ENCODE measurements at places on chromosomes 4 and X.

- peaks cover 8% of the 10 kb centered on the region for H3K36me3 ChIP-seq
- DNase-seq, result no peak
- no peaks in the 10 kb centered on the region for H3K27me3 ChIP-seq
- no peaks in the 10 kb centered on the region for H3K4me1 ChIP-seq
- H3K27ac ChIP-seq, result no peak overlapping the region
Observed at GRCh38 chr4:26766141-26766540, 94.5 kb upstream of the STIM2 start.

DNA sequence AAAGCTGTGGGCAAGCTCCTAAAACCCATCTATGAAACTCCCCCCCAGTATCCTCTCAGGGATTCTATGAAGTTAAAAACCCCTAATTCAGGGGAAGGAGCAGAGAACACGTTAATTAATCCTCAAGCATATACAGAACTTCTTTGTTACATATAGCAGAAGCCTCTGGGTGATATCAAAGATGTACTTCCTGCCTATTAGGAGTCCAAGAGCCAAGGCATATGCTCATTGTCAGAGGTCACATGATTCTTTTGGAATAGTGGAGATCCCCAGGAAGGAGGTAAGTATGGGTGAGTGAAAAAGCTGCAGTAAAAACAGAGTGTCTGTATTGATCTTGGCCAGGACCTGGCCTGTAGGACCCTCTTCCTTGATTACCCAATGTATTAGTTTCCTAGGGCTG lies 2.9 kb upstream of the SPARCL1 start:
- H3K4me1 ChIP-seq, result peaks cover 19% of the 10 kb centered on the region
- no peak overlapping the region for H3K4me3 ChIP-seq
- H3K27ac ChIP-seq, result no peak overlapping the region
- no peaks in the 10 kb centered on the region for H3K27me3 ChIP-seq
- DNase-seq, result no peak

DNA sequence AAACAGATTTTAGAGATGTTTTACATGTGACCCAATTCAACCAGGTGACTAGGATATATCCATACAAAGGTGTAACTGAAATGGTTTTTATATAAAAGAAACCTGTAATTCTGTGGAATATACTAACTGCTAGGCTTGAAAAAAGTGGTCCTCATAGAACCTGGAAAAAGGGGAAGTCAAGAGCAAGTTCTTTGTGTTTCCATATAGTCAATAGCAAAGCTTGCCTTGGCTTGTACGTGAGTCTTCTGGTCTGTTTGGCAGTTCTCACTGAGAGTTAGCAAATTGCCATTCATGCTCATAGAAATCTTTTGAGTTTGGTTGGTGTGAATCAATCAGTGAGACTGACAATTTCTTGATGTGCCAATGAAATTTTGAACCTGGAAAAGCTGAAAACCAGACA lies 79.4 kb upstream of the SMIM10 start:
- H3K27me3 ChIP-seq, result no peaks in the 10 kb centered on the region
- H3K4me1 ChIP-seq, result peaks cover 9% of the 10 kb centered on the region
- H3K4me3 ChIP-seq, result no peak overlapping the region
- DNase-seq, result no peak

GRCh38 chrX:102154900-102155805 lies 624 bp downstream of the BEX5 start:
- peak overlapping the region; percentile 96 for H3K27ac ChIP-seq

GRCh38 chr4:149347139-149347538 lies 468.5 kb downstream of the IQCM start:
- DNase-seq, result no peak
- no peak overlapping the region for H3K4me3 ChIP-seq
- H3K36me3 ChIP-seq, result no peaks in the 10 kb centered on the region
- H3K27me3 ChIP-seq, result no peaks in the 10 kb centered on the region
- H3K27ac ChIP-seq, result no peak overlapping the region

GRCh38 chrX:118348186-118348810 lies 2.4 kb downstream of the WDR44 start:
- H3K4me3 ChIP-seq, result peak overlapping the region; percentile 95
- H3K36me3 ChIP-seq, result no peaks in the 10 kb centered on the region
- H3K27me3 ChIP-seq, result no peaks in the 10 kb centered on the region
- H3K4me1 ChIP-seq, result peaks cover 9% of the 10 kb centered on the region
- peak overlapping the region; percentile 98 for H3K27ac ChIP-seq

GRCh38 chr4:91222014-91222413 lies 1081.8 kb upstream of the GRID2 start:
- H3K27ac ChIP-seq, result no peak overlapping the region
- H3K4me1 ChIP-seq, result no peaks in the 10 kb centered on the region
- no peak overlapping the region for H3K4me3 ChIP-seq

GRCh38 chrX:53421125-53421524 lies 1.3 kb downstream of the SMC1A start:
- DNase-seq, result no peak
- peak overlapping the region; percentile 99 for H3K4me3 ChIP-seq
- no peaks in the 10 kb centered on the region for H3K27me3 ChIP-seq

All from type B pancreatic cell (in vitro differentiated cells).